Left colon (tissue), 2 donors: ENCODE measurements at places on chromosomes 3 and 15. TPM values are rescaled to one million over a fixed set of nuclear protein-coding genes. Genes with fewer than 3 reads are reported as not detected.

PLAAT1 gene
- total RNA-seq: not detected

MELTF gene
- 14.4 TPM for total RNA-seq

SEMA5B gene
- 0.59 TPM for total RNA-seq

ANKRD63 gene
- total RNA-seq: not detected

CHL1 gene
- 9.3 TPM for total RNA-seq

VIPR1 gene
- 128 TPM for total RNA-seq

TMEM158 gene
- total RNA-seq: 10.0 TPM

DPPA4 gene
- total RNA-seq: not detected

DVL3 gene
- 63.2 TPM for total RNA-seq

SMCO1 gene
- total RNA-seq: not detected

SEMA3B gene
- 116 TPM for total RNA-seq

FBXL22 gene
- total RNA-seq: 5.4 TPM

HYKK gene
- total RNA-seq: 6.3 TPM

NR2F2 gene
- total RNA-seq: 35.3 TPM

DOCK3 gene
- total RNA-seq: 0.09 TPM

RETNLB gene
- 89.0 TPM for total RNA-seq

GABRG3 gene
- total RNA-seq: not detected

ROPN1 gene
- total RNA-seq: 2.0 TPM

TMEM212 gene
- not detected for total RNA-seq

TUSC7 gene
- total RNA-seq: not detected

LSAMP gene
- 5.1 TPM for total RNA-seq

MUC20 gene
- total RNA-seq: 115 TPM

BCHE gene
- total RNA-seq: 0.37 TPM

BTBD1 gene
- 70.1 TPM for total RNA-seq

ADAMTSL3 gene
- total RNA-seq: 8.7 TPM

SLC51B gene
- total RNA-seq: 104 TPM

DNASE1L3 gene
- 8.1 TPM for total RNA-seq

SCAMP5 gene
- total RNA-seq: 4.5 TPM

ITGA11 gene
- 1.4 TPM for total RNA-seq

BFSP2 gene
- not detected for total RNA-seq

TJP1 gene
- total RNA-seq: 69.9 TPM

CNTN6 gene
- 0.11 TPM for total RNA-seq

XCR1 gene
- not detected for total RNA-seq
